Colonic mucosa (tissue), 4 donors: ENCODE measurements at places on chromosomes 5 and 9. TPM values are rescaled to one million over a fixed set of nuclear protein-coding genes. Genes with fewer than 3 reads are reported as not detected.
A peak's percentile ranks its signal among the peaks of the same experiment; 100 is the strongest.

MACIR gene
- 53.1 TPM for total RNA-seq

SLC45A2 gene
- total RNA-seq, result 0.32 TPM

ARSI gene
- total RNA-seq, result 0.17 TPM

IL9 gene
- total RNA-seq, result not detected

FOXD4L3 gene
- total RNA-seq, result not detected

BTNL3 gene
- 71.1 TPM for total RNA-seq

GABRG2 gene
- total RNA-seq, result 0.53 TPM

- H3K27ac ChIP-seq, result no peak overlapping the region
- DNase-seq, result no peak
- no peaks in the 10 kb centered on the region for H3K4me1 ChIP-seq
- no peak overlapping the region for H3K4me3 ChIP-seq
- H3K27me3 ChIP-seq, result peaks cover 10% of the 10 kb centered on the region
- no peaks in the 10 kb centered on the region for H3K36me3 ChIP-seq
Measured at GRCh38 chr9:136324501-136325300, 2.6 kb upstream of the GPSM1 start.

GRCh38 chr9:122186301-122186700 lies 26.6 kb downstream of the MORN5 start:
- no peaks in the 10 kb centered on the region for H3K27me3 ChIP-seq
- H3K4me3 ChIP-seq, result no peak overlapping the region
- peak; percentile 65 for DNase-seq
- no peaks in the 10 kb centered on the region for H3K4me1 ChIP-seq
- H3K36me3 ChIP-seq, result no peaks in the 10 kb centered on the region

DNA sequence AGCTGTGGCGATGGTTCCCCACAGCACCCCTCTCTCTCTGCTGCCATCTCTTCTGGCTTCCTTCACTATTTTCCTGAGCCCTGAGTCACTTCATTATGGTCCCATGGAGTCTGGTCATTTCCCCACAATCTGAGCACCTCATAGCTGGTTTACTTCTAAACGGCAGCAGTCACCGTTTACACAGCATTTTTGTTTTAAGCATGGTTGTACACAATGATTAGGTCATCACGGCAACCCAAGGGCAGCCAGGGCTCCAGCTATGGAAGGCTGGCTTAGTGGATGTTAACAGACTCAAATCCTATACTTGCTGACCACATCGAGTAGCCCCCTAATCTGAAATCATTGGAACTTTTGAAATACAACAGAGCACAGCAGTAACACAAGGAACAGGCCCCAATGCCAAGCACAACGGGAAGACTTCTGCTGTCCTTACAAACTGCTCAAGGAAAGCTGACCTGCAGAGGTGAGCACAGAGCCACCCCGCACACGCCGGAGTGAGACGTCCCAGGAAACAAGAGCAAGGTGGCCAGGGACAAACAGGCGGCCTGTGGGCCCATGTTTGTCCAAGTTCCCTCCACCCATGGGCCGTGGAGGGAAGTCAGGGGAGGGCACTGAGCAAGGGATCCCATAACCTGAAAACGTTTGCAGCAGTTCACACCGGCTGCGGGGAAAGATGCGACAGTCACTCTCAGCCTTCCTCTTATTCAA lies 22.9 kb downstream of the CAMSAP1 start:
- no peak overlapping the region for H3K27ac ChIP-seq
- no peaks in the 10 kb centered on the region for H3K36me3 ChIP-seq
- no peaks in the 10 kb centered on the region for H3K4me1 ChIP-seq
- DNase-seq, result no peak

GRCh38 chr5:176776141-176776865 lies 34.1 kb upstream of the UNC5A start:
- no peak overlapping the region for H3K4me3 ChIP-seq
- H3K27ac ChIP-seq, result no peak overlapping the region

- H3K36me3 ChIP-seq, result no peaks in the 10 kb centered on the region
- no peak overlapping the region for H3K4me3 ChIP-seq
- H3K4me1 ChIP-seq, result no peaks in the 10 kb centered on the region
- H3K27me3 ChIP-seq, result no peaks in the 10 kb centered on the region
- no peak for DNase-seq
- no peak overlapping the region for H3K27ac ChIP-seq
Measured at GRCh38 chr5:168413062-168413461, 73.2 kb upstream of the RARS1 start.

DNA sequence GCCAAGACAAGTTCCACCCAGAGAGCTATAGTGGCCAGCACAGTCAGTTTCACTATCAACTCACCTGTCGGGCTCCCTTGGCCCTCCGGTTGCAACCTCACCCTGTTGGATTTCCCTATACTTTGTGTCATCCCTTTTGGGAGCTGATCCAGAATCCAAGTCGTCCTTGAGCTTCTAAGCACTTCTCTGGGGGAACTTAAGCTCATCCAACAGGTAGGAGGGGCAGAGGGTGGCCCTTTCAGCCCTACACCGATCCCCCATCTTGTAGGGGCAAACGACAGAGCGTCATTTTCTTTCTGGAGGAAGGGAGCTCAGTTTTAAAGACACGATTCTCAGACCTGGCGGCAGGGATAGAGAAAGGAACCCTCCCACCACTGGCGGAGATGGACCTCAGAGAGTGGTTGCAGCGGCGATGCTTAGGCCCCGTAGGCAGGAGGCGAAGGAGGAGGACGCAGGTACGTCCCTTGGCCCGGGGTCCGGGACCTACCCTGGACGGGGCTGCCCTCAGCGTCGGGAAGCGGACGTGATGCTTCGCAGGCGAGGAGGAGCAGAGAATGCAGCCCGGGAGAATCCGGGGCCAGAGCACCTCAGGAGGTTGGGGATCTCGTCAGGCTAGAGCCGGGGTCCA lies 519 bp downstream of the ZER1 start:
- peak; percentile 44 for DNase-seq
- peaks cover 10% of the 10 kb centered on the region for H3K4me1 ChIP-seq

GRCh38 chr9:93902051-93902779 lies 52.9 kb downstream of the BARX1 start:
- H3K27ac ChIP-seq, result no peak overlapping the region
- no peak for DNase-seq
- no peaks in the 10 kb centered on the region for H3K27me3 ChIP-seq
- no peaks in the 10 kb centered on the region for H3K4me1 ChIP-seq
